ENCODE measurements at places on chromosomes 3 and 15. TPM values are rescaled to one million over a fixed set of nuclear protein-coding genes. Genes with fewer than 3 reads are reported as not detected.

Gene UBR1
- polyA plus RNA-seq: 6.3 TPM

Gene RARRES1
- not detected for polyA plus RNA-seq

Gene A4GNT
- polyA plus RNA-seq: not detected

Gene DISP2
- polyA plus RNA-seq: 0.01 TPM

Gene CRYGS
- polyA plus RNA-seq: 0.25 TPM

Gene GOLIM4
- 3.5 TPM for polyA plus RNA-seq

Gene SPINK8
- not detected for polyA plus RNA-seq

DNA sequence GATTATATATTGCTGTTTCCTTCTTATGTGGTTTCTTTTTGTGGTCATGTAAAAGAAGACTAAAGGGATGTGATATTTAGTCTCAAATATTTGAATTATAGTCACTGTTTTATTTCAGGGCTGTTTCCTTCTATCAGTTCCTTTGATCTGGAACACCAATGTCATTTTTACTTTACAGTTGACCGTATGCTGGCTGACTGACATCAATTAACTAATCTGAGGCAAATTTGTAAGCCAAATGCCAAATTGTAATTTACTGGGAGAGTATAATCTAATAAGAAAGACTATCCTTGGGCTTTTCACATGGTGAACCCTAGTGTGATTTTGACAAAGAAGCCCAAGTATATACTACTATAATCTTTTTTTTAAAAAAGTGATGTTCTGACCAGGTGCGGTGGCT is 87.6 kb downstream of the TMEM108 start:
- no peak for DNase-seq

DNA sequence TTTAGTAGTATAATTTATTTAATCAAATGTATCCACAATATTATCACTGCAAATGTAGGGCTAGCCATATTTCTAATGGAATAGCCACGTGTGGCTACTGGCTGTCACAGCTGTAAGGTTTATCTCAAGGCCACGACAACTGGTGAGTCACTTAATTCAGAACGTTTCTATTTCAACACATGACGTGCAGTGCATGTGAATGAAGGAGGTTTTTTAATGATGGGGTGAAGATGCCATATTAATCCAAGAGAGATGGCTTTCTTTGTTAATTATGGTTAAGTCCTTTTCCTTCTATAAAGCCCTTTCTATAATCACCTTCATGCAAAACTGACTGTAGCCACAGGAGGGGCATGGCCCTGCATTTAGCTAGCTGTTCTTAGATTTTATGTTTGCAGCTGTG is 212.0 kb downstream of the FEZF2 start:
- no peak for DNase-seq

- no peak for DNase-seq
These were observed 763 bp downstream of the KBTBD8 start for GRCh38 chr3:66998904-66999235.

- DNase-seq: no peak
These were observed 115.3 kb downstream of the POLR2M start for GRCh38 chr15:57821826-57822225.

- no peak for DNase-seq
These were observed 26.5 kb upstream of the PSMD6 start for GRCh38 chr3:64049832-64050231.

GRCh38 chr3:64728428-64728827 is 40.6 kb upstream of the ADAMTS9 start:
- DNase-seq: no peak

DNA sequence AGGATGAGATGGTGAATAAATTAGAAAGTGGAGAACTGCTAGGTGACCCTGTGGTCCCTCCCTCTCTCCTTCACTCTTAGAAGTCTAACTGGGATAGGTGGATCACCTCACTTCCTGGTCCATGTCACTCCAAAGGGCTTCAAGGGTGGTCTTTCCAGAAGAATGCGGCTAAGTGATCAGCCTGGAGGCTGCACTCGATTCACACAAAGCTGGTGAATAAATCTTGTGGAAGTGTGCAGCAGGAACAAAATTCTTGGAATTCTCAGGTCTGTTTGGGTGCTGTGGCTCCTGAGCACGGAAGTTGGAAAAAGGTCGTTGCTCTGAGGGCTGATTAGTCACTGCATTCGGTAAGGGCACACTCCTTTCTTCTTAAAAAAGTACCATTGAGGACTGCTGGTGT is 46.3 kb downstream of the GASK1A start:
- DNase-seq: no peak

GRCh38 chr3:14598143-14598569 is 53.4 kb upstream of the CCDC174 start:
- DNase-seq: no peak

DNA sequence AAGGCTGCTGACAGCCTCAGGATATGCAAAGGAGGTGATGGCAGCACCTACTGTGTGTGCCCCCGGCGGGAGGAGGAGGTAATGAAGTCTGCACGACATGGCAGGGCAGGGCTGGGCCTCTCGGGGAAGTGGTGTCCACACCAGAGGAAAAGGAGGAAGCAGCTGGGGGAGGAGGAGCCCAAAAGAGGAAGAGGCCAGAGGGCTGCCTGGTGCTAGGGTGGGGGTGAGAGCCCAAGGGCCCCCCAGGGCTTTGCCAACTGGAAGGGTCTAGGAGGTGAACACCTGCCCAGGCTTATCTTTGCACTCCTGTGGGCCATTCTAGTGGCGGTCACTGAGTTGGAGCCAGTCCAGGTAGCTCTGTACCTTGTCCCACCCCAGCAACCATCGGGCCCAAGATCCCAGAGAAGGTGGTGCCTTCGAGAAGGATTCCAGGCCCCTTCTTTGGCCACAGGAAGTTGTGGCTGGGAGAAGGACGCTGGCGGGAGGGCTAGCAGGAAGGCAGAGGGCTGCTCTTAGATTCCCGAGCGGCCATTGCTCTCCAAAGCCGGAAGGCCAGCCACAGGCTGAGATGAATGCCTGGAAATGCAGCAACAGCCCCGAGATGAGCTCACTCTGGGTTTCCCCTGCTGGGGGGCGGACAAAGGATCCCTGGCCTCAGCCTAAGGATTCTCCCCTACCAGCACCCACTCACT is 7.0 kb downstream of the GNAI2 start:
- DNase-seq: peak; percentile 94

DNA sequence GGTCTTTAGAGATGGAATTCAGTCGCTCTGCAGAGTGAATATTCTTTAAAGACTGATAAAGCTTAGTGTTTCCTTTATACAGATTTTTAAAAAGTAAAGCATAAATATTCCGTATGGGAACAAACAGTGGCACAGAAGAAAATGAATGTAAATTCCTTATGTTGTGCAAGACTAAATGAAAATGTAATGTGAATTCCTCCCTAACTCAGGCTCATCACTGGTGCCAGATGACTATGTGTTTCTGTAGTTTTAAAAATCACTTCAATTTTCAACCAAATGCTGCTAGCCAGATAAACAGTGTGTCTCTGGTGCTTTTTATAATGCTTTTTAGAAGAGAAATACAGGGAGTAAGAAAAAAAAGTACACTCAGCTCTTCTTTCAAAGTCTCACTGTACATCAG is 154.8 kb upstream of the SNTN start:
- DNase-seq: no peak

GRCh38 chr3:175731543-175731942 is 872.4 kb downstream of the NAALADL2 start:
- no peak for DNase-seq

DNA sequence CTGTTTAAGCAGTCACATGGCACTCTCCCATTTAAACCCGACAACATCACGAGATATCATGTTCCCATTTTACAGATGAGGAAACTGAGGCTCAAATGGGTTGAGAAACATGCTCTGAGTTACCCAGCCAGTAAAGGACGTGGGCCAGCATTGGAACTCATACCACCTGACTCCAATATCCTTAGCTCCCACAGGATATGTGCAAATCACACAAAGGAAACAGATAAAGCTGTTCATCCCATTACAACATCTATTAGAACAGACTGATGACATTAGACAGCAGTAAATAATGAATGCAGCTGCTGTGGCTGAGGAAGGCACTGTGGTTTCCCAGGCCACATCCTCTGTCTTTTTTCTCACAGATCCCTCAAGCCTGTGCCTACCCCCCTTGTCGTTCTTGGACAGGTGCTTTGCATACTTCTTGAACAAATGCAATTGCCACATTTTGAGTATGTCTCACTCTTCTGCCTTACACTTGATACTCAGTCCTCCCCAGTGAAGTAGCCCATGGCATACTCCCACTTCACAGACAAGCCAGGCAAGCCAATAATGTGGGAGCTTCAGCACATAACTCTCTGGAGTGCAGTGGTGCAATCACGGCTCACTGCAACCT is 17.7 kb downstream of the FRMD4B start:
- no peak for DNase-seq

- DNase-seq: no peak
These were observed 207.1 kb upstream of the PFN2 start for GRCh38 chr3:150177673-150178381.

- DNase-seq: no peak
These were observed 25.8 kb upstream of the MTHFS start for GRCh38 chr15:79922512-79923078.

GRCh38 chr3:16475766-16476165 is 37.7 kb downstream of the RFTN1 start:
- no peak for DNase-seq

DNA sequence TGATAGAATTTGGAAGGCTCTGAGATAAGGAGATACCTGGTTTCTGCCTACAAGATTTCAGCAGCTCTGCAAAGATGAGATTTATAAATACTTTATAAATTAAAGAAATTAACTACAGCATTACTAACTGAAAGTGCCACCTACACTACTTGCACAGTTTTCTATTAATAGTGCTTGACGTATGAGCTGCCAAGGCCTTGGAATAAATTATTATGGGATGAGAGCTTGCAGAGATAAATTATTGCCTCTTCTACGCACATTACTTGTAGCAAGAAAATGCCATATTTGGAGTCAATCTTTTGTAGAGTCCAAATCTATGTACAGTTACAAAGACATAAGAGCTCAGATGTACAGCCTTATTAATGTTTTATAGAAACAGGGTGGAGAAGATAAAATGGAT is 89.1 kb downstream of the BCHE start:
- DNase-seq: no peak

All from CD14-positive monocyte (primary cell).